ENCODE measurements at places on chromosomes 6 and 20.

GRCh38 chr6:75430631-75431325 lies 62.8 kb downstream of the FILIP1 start:
- no peak for DNase-seq

DNA sequence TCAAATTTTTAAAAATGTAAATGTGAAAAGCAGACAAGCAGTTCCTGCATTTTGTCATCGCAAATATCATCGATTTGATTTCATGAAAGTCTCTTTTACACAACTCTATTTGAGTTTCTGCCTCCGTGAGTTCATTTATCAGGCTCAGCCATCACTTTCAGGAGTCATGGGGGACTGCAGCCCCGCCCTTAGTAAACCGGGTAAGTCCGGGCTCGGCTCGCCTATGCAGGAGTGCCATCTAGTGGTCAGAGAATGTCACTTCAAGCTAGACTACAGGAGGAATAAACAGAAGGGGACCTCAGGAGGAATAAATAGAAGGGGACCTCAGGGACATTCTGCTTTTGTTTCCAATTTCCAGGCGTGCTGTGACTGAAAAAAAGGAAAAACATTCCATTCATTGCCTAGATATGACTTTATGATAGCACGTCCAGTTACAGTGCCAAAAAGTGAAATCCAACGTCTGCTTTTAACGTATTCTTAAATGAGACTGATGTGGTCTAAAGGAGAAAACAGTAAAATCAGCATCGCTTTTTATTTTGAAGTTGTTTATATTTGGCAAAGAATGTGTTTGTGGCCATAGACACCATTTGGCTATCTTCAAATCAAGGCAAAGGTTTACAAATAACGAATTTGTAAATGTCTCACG lies 333.9 kb downstream of the HACE1 start:
- peak; percentile 66 for DNase-seq

DNA sequence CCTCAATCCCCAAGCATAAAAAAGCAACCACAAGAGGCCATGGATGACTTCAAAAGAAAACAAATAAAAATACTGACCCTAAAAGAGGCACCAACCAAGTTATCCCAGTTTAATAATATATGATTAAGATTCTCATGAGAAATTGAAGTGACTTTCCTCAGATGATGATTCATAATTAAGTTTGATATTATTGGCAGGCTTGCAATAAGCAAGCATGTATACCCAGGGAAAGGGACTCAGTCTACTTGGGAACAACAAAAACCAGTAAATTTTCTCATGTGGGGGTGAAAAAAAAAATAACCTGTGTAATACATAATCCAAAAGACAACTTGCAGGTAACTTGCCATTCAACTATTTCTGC lies 19.6 kb downstream of the JAG1 start:
- DNase-seq, result no peak

DNA sequence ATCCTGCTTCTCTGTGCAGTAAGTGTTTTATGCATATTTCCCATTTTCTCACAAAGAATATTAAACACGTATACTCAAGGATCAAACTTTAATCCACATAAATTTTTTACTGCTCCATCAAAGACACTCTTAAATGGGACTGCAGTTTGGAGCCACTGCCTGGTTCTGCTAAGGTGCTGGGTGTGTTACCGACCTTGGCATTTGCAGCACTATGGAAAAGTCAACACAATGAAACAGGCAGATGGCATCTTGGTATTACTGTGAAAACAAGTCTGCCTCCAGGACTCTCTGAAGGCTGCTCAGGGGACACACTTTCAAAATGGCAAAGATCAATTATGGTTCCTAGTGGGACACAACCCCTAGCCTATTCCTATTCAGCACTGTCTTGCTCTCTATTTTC lies 17.3 kb upstream of the HLA-G start:
- no peak for DNase-seq

- DNase-seq, result no peak
These were observed 584.2 kb downstream of the CD109 start for GRCh38 chr6:74280130-74280692.

DNA sequence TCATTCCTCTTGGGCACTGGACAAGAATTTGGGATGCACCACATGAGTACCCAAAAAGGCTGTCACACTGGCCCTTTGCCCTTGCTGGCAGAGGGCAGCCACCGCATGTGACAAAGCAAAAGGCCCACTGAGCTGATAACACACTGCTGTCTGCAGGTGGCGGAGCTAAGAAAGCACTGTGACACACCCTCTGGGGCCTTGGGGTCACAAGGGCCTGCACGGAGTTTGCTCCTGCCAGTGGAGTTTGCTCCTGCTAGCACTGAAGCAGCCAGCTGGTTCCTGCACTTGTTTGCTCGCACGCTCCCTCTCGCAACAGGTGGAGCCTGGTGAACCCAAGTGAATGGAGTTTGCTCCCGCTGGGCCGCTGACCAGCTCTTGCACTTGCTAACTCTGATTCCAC lies 132.6 kb downstream of the LCA5 start:
- DNase-seq, result peak; percentile 58

DNA sequence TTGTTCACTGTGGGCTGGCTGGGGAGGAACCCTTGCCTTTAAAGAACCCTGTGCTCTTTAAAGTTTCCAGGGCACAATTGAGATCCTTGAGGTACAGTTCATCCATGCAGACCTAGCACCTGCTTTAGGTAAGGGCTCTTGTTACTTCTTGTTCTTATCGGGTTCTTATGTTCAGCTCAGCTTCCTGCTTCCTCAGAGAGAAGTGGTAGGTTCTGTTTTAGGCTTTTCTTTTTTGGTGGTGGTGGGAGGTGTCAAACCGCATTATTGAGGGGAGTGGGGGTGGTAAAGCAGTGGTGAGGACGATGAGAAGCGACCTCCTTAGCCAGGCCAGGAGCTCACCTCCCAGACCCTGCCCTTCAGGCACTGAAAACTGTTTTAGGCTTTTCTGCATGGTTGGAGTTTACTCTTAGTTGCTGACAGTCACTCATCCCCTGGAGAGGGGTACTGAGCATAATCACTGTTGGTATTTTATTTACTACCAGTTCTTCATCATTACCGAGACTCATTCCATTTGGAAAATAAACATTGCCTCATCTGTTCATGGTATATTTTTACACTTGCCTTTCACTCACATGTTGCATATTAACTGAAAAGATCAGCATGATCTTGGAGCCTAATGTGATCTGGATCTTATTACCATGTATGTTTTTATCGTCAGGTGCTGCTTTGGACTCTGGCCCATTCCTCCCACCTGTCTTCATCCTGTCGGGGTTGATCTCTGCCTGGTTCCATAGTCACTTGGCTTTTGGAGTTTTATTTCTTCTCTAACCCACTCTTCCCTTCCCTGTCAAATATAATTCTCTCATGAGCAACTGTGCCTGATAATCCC lies 35.4 kb downstream of the SLC16A10 start:
- no peak for DNase-seq

DNA sequence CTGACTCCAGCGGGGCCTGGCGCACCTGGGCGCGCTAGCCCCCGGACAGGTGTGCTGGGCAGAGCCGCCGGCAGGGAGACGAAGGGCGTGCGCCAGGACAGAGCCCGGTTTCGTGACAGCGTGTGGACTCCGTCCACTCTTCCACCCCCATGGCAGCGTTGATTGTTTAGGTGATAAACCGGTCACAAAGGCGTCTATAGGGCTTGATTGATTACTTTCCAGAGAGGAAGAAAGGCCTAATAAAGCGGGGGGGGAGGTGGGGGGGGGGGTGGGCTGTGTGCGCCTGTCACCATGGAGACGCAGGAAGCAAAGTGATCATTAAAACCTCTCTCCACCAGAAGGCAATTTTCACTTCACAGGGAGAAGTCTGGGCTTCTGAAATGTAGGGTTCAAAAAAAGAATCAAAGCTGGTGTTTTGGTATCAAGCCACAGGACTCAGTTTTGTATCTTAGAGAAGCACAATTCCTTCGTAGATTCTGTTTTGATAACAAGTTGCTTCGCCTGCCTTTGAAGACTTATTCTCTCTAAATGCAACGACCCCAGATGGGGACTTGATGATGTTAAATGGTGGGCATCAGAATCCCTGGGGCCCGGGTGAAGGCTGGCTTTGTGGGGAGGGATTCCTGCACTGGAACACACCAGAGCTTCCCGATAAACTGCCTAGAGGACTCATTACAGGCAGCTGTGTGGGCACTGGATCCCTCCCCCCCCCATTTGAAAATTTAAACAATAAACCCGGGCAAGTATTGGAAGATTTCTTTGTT lies 1.4 kb downstream of the PHACTR3 start:
- no peak for DNase-seq

DNA sequence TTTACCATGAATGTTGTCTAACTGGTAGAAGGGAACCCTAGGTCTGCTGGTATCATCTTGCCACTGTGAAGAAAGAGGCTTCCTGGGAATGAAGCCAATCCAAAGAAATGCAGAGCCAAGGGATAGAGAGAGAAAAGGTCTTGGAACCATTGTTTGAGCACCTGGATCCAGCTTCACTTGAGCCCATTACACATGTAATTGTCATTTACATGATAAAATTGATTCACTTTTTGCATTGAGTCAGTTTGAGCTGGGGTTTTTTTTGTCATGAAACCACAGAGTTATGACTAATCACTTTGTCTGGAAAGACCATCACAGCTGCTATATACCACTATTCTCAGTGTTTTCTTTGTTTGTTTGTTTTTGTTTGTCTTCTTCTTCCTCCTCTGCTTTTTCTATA lies 112.3 kb downstream of the CBLN4 start:
- no peak for DNase-seq

DNA sequence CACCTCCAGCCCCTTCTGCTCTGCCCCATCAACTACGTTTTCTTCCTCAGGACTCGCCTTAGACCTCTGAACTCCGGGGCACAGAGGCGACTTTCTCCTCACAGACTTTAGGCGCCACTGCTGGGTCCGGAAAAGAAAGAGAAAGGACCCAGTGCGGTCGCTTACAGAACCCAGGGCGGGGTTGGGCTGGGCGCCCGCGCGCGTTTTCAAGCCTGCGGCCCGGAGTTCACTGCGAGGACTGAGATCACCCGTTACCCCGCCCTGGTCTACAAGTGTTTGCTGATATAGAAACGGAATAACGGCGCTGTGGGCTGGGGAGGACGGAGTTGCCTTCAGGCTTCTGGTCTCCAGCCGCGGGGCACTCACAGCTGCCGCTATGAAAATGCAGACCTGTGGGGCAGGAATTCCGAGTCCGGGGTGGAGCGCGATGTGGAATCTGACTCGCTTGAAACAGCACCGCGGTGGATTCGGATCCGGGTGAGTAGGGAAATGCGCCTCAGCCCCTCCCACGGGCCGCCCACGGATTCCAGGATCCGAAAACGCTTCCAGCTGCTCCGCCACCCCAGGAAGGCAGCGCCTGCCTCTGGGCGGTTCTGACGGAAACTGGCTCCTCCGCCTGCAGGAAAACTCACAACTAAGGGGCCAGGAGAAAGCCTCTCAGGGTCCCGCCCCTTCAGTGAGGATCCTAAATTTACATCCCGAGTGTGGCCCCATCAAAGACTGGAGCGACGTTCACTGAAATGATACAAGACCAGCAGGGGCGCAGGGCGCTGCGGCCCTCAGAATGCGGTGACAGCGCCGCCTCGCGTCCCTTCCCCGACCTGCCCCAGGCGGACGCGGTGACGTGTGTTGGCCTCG lies 29.4 kb downstream of the HLA-F start:
- peak; percentile 91 for DNase-seq

- no peak for DNase-seq
These were observed 170.7 kb downstream of the TAF4 start for GRCh38 chr20:61895016-61895415.

DNA sequence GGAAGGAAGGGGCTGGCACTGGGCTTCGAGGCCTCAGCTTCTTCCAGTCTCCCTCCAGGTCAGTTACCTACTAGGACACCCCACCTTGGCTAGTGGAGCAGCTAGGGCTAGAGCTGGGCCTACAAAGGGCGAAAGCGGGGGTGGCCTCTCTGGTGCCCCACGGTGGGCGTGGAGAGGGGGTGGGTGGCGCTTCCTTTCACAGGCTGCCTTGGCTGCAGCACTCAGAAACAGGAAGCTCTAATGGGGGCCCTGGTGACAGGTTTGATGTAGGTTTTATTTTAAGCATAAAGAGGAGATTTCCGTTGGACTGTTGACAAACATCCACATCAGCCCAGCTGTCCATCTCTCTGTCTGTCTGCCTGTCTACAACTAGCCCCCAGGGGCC lies 13.4 kb downstream of the FAM110A start:
- peak; percentile 38 for DNase-seq

GRCh38 chr6:40253420-40253819 lies 319.2 kb upstream of the MOCS1 start:
- no peak for DNase-seq

DNA sequence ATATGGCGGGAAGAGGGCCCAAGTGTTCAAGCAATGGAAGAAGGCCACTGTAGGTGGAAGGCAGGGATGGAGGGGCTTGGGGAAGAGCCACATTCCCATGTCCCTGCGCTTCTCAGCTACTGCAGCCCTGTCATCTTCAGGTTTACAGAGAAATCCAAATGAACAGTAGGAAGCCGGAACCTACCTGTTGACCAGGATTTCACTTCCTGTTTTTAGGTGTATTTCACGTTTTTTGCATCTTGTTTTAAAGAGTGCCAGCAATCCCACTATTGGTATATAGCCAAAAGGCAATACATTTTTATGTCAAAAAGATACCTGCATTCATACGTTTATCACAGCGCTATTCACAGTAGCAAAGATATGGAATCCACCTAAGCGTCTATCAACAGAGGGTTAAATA lies 159.2 kb downstream of the SLC35B3 start:
- no peak for DNase-seq
